ENCODE measurements at places on chromosomes 5 and 9.

DNA sequence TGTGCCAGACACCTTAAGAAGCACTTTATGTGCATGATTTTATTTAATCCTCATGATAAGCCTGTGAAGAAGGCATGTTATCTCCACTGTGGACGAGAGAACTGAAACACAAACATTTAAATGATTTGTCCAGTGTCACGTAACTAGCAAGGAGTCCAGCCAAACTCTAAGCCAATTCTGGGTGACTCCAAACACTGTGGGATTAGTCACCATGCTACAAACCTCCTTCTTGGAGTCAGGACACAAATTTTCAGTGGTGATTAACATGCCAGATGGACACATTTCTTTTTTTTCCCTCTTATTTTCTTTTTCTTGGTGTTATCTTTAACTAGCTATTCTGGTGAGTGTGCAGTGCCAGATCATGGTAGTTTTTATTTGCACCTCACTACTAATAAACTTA, 316.8 kb downstream of the NDUFS4 start:
- DNase-seq: no peak

- DNase-seq: no peak
Observed at GRCh38 chr5:8349855-8350254, 480.9 kb downstream of the MTRR start.

DNA sequence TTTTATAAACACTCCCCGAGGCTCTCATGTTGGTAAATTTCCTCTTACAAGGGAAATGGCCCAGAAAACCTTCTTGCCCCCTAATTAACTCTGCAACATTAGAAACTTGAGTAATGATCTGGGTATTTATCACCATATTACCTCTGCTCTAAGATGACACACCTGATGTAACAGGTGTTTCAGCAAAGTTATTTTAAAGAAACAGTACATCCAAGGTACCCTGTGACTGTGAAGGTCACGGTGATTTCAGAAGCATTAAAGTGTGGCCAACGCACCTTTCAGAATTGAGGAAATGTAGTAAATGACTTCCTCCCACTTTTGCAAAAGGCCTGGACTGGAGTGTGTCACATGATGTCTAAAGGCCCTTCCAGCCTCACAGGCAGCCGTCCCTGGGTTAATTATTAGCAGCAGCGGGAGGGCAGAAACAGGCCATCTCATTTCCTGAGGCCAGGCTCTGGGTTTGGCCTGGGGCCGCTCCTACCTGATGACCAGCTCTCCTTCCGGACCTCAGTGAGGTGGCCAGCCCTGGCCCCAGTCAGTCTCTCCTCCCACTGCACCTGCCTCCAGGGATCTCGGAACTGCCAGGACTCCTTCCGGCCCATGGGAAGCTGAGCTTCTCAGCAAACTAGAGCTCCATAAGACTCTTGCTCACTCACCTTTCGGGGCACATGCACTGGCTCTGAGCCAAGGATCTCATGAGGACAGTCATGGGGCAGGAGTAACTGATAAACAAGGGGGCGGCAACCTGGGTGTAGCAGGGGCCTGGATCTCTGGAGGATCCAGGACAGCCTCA, 20.7 kb downstream of the PTPN3 start:
- DNase-seq: no peak

GRCh38 chr9:116208417-116209232, 55.0 kb downstream of the PAPPA start:
- no peak for DNase-seq

DNA sequence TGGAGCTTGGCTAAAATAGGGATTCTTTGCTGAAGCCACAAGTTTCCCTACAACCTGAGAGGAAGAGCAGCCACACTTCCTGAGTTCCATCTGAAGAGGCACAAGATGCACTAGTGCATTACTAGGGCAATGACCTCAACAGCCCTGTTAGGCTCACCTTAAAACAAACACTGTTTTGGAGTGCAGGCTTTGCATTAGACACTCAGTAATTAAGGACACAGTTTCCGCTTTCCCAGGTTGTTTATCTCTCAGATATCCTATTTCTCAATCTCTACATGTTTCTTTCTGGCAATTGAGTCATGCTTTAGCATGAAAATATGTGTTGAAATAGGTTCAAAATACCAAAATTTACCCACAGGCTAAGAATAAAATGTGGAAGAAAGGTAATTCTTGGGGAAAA, 34.2 kb downstream of the EMB start:
- no peak for DNase-seq

GRCh38 chr5:142290577-142291299, 34.1 kb downstream of the SPRY4 start:
- no peak for DNase-seq

DNA sequence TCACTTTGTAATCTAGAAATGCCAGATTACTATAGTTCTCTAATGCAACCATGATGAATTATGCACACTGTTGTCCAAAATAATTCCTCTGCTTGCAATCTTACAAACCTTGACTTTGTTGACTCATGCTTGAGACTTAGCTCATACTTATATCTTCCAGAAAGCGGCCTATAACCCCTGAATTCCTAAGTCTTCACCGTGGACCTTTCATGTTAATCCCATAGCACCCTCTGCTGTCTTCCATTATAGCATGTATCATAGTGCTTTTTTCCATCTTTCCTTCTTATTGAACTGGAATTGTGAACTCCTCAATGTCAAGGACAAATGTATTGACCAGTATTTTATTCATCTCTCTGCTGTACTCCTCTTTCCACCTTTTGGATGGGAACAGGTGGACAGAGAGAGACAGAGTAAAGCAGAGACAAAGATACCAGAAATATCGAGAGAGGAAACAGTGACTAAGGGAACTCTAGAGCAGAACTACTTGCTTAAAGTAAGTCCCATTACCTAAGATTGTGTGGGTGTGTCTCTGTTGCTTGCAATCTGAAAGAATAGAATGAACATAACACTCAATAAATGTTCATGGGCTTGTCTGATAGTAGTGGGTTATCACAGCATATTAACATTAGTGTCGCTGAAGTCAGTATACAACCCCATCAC, 110.0 kb downstream of the LURAP1L start:
- no peak for DNase-seq

Measured in stimulated activated CD8-positive, alpha-beta memory T cell treated with anti-CD3 and anti-CD28 coated beads, Interleukin-7, amount 100 ng/mL, for 1 hour (primary cell).